Activated CD8-positive, alpha-beta memory T cell treated with anti-CD3 and anti-CD28 coated beads for 4 hours (primary cell): ENCODE measurements at places on chromosomes 13 and 19.
A peak's percentile ranks its signal among the peaks of the same experiment; 100 is the strongest.

- no peak for DNase-seq
These were observed 40.6 kb upstream of the FAM216B start for GRCh38 chr13:42740753-42741152.

DNA sequence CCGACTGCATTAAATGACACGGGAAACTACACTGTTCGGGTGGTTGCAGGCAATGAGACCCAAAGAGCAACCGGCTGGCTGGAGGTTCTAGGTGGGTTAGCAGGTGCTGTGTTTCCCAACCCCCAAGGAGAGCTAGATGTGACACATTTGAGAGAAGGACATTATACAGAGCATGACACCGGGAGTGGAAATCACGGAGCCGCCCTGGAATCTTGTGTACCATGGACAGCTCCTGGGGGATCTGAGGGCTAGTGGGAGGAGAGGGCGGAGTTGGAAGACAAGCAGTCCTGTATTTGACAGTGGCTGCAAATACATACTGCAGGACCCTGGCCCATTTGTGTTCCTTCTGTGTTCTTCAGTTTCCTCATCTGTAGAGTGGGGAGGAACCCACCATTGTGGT is 2.3 kb downstream of the CEACAM18 start:
- DNase-seq: no peak

DNA sequence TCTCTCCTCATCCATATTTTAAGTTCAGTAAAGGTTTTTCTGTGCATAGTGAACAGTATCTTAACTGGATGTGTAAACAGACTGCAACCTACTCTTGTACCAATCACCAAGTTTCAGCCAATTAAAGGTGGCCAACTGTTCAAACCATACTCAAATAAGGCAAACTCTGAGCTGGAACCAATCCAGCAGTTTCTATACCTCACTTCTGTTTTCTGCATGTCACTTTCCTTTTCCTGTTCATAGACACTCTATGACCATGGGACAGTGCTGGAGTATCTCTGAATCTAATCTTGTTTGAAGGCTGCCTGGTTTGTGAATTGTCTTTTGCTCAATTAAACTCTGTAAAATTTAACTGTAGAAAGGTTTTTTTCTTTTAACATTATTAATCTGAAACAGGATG is 470.3 kb upstream of the SLITRK6 start:
- no peak for DNase-seq

DNA sequence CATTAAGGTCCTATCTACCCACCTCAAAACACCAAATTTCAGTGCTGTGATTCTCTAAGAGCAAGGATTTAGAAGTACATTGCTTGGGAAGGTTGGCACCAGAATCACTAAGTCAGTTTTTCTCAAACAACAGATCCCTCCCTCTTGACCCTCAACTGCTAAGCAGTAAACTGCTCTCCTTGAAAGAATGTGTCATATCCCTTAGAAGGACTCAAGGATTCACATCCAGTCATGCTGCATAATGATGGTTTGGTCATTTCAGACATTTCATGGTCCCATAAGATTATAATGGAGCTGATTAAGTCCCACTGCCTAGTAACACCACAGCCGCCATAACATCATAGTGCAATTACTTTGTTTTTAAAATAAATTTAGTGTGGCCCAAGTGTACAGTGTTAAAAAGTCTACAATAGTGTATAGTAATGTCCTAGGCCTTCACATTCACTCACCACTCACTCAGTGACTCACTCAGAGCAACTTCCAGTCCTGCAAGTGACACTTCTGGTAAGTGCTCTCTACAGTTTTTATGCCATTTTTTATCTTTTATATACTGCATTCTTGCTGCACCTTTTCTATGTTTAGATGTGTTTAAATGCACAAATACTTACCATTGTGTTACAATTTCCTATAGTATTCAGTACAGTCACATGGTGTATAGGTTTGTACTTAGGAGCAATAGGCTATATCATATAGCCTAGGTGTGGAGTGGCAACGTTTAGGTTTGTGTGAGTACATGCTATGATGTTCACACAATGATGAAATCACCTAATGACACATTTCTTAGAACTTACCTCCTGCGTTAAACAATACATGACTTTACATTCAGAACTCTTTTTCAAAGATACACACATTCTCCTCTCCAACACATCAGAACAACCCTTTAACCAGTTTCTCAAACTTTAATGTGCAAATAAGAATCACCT is 15.7 kb upstream of the CCDC169 start:
- DNase-seq: no peak

GRCh38 chr19:17202249-17202648 is 12.9 kb upstream of the USE1 start:
- DNase-seq: no peak

GRCh38 chr13:102769679-102770078 is 3.9 kb downstream of the TEX30 start:
- DNase-seq: no peak

DNA sequence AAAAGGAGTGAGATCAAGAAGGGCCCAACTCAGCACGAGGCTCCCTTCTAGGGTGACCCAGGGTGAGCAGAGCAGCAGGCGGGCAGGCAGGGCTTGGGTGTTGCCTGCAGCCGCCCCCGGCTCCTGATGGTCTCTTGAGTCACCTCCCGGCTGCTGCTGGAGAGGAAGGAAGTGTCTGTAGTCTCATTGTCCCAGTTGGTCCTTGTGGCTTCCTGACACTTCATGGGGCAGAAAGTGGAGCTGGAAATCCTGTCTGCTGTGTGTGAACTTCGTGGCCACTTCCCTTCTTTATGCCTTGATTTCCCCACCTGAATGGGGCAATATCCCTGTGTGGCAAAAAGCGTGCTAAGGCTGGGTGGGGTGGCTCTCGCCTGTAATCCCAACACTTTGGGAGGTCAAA is 2.5 kb downstream of the MAP1S start:
- DNase-seq: no peak

GRCh38 chr13:49374585-49375290 is 69.1 kb downstream of the CAB39L start:
- DNase-seq: no peak

DNA sequence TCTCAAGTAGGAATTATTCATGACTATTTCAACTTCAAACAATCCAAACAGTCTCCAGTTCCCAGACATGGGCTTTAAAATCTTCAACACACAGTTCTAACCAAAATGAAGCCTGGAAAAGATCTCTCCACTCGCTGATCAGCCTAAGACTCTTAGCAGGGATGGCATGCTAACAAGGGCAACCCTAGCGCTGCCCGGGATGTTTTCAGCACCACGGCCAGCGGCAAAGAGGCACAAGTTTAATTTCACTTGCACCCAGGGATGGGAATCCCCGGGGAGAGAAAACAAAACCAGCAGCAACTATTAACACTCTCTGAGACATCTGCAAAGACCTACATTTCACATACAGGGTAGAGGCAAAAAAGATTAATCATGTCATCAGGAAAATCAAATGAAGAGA is 43.0 kb downstream of the CACNA1A start:
- DNase-seq: no peak

GRCh38 chr13:65133094-65133493 is 2097.0 kb downstream of the PCDH9 start:
- DNase-seq: no peak

GRCh38 chr19:46408664-46409039 is 4.7 kb downstream of the CCDC8 start:
- no peak for DNase-seq

DNA sequence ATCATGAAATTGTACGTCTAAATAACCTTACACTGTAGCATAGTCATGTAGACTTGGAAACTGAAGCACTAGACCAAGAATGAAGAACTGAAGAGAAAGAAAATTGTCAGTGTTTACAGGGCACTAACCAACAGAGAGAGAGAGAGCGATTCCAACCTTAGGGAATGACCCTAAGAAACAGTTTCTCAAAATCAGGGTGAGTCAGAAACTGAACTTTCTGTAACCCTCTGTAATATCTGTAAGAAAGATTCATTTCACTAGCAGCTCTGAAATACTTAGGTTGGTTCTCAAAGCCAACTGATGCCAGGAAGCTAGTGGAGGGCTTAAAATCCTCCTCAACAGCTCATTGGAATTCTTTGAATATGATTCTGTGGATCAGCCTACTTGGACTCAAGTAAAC is 936.9 kb downstream of the EFNB2 start:
- DNase-seq: no peak

DNA sequence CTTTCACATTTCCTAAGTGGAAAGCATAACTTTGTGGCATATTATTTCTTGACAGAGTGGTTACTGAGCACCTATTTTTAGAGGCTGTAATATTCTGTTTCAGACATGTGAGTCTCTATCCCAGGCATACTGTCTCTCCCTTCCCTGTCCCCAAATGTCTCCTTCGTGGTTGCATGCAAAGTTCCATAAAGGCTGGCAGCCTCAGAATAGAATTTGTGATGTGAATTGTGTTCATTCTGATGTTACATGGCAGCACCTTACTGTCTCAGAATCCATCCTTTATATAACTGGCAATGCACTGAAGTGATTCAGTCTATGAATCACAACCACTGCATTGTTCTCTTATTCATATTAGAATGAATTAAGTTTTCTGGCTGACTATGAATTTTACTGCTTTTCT is 89.0 kb upstream of the SLC7A1 start:
- no peak for DNase-seq

GRCh38 chr13:46682707-46683106 is 114.3 kb downstream of the ESD start:
- no peak for DNase-seq

GRCh38 chr13:76885203-76886004 is 801 bp downstream of the KCTD12 start:
- peak; percentile 14 for DNase-seq

GRCh38 chr19:38032151-38032550 is 125.1 kb downstream of the SIPA1L3 start:
- DNase-seq: no peak

DNA sequence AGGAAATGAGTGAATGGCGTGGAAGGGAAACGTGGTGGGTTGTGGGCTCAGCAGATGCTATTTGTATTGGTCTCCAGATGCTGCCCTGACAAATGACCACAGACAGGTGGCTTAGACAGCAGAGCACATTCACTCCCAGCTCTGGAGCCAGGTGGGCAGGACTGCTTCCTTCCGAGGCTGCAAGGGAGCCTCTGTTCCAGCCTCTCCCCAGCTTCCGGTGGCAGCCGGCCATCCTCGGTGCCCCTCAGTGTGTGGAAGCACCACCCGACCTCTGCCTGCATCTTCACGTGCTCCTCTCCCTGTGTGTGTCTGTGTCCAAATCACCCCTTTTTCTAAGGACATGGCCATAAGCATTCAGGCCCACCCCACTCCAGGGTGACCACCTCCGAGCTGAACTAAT is 105.1 kb downstream of the SOX1 start:
- no peak for DNase-seq

DNA sequence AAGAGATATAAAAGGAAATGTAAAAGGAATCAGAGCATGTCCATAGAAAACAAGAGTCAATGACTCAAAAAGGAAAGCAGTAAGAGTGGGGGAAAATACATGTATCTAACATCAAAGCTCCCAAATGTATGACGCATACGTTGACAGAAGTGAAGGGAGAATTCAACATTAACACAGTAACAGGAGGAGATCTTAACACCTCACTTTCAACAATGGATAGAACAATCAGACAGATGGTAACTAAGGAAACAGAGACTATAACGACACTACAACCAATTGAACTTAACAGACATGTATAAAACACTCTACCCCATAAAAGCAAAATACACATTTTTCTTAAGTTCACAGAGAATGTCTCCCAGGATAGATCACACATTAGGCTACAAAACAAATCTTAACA is 774.8 kb upstream of the ARGLU1 start:
- DNase-seq: no peak

GRCh38 chr13:77298426-77298825 is 28.5 kb downstream of the MYCBP2 start:
- no peak for DNase-seq

DNA sequence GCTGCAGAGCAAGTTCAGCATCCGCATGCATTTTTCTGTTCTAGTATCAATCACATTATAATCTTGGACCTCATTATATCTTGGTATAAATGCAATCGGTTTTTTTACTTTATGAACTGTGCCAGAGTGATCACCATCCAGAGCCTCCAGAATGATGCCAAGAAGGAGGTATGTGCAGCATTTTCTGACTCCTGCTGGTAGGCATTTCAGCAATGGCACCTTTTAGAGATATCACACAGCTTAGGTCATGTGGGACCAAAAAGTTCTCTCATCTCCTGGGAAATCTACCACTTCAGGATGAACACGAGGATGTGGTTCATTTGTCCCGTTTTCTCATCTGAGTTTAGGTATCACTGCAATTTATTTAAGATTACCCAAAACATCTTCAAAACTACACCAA is 220.4 kb downstream of the VWA8 start:
- no peak for DNase-seq

- no peak for DNase-seq
These were observed 2.7 kb downstream of the C2CD4C start for GRCh38 chr19:406135-406781.

DNA sequence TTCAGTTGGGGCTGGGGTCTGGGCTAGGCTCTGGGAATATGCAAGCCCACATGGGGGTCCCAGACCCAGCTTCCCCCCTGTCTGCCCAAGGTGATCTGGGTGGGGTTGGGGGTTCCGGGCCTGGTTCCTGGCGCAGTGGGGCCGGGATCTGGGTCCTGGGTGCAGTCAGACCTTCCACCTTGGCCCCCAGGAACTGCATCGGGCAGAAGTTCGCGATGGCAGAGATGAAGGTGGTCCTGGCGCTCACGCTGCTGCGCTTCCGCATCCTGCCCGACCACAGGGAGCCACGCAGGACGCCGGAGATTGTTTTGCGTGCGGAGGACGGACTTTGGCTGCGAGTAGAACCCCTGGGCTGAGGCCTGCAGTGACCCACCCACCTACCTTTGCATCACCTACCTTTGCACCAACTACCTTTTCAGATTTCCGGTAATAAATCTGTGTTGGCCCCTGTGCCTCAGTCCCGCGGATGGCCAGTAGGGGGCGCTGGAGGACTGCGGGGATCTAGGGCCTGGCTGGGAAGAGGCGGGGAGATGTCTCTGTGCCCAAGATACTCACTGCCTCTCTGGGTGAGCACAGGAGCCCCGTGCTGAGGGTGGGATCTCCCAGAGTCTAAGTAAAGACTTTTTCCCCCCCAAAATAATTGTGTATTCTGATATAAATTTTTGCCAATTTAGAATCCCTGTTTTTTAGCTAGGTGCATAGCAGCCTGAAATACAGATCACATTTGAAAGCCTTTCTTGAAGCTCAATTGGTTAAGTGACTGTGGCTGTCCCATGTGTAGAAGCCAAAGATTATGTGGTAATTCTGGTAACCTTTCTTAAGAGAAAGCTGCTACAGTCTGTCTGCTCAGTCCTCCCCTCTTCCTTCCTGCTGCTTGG is 11.5 kb upstream of the CYP4F3 start:
- DNase-seq: peak; percentile 75
